Activated T-cell treated with anti-CD3 and anti-CD28 coated beads for 1 hour (primary cell): ENCODE measurements at places on chromosomes 11 and 22.

- peak; percentile 53 for DNase-seq
Measured at GRCh38 chr11:3840870-3841425, at the start of gene RHOG. TSS of gene RHOG (minus strand) at chr11:3840959. CDS start at chr11:3828138, 12,821 bp downstream.

DNA sequence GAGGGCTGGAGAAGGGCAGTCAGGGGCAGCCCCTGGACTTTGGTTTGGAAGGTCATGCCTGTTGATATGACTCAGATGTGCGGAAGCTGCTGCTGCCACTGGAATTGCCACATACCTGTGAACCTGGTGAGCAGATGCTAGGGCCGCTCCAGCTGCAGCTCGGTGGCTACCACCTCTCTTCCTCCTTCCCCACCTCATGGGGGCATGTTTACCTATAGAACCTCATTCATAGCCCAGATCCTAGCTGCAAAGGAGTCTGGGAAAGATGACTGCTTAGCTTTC lies 17.5 kb upstream of the TSPAN18 start:
- DNase-seq, result no peak

DNA sequence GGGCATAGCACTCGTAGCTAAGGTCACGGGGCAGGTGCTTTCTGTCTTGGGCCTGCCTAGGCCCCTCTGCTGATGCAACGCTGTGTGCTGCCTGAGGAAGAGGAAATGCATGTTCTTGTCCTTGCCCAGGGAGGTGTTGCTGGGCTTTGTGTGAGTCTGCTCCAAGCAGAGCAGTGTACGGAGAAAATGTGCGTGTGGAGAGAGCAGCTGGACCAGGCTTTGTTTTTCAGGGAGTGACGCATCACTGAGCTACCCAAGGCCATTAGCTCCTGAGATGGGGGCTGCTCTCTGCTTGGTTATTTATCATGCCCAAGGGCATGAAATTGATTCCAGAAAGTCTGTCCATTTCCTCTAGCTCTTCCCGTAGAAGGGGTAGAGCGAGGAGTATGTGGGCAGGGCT lies 82.9 kb upstream of the THY1 start:
- DNase-seq, result no peak

- no peak for DNase-seq
Measured at GRCh38 chr22:46914916-46915894, 152.8 kb downstream of the TBC1D22A start.

- DNase-seq, result no peak
Measured at GRCh38 chr11:104968856-104969776, 742 bp upstream of the CASP4 start.

DNA sequence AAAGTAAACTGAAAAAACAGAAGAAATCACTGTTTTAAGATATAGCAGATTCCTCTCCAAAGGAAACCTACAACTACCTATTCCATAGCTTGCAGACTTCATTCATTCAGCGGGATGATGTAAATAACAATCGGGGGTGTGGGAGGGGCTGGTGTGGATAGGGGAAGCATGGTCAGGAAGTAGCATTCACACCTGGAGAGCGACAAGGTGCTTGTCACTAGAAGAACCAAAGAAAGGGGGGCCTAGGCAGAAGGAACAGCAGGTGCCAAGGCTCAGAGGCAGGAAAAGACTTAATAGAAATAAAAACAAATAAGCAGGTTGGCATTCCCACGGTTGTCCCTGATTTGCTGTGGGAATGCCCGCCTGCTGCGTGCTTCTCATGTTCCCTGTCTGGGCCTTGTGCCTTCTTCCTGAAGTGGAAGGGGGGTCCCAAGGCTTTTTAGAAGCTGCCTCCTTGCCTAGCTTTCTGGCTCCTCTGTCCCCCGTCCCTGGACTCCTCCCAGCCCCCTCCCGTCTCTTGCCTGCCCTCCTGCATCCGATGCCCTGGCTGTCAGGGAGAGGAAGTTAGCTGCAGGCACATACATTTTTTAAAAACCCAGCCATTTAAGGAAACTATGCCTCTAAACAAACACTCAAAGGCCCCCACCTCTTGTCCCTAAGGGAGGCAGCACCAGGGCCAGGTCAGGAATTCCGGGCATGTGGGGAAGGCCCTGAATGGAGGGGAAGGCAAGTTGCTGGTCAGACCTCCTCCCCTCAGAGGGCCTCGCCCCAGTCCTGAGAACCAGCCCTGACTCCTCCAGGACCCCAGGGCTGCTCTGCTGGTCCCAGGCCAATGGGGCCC lies 54.7 kb upstream of the PRDM11 start:
- DNase-seq, result no peak

DNA sequence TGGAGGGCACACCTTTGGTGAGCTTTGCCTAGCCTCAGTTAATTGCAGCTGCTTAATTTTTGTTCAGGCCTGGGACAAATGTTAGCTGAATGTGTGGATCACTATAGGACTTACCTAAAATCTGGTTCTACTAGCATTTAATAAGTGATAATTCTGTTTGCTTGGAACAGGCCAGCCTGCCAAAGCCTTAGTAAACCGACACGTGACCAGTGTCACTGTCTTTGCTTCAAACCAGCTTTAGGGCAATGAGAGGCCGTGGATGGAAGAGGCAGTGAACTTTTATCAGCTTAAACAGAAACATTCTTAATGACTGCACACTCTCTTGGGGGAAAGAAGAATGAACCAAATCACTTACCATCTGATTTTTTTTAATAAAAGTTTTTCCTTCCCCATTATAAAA lies 10.8 kb downstream of the PARVA start:
- no peak for DNase-seq

DNA sequence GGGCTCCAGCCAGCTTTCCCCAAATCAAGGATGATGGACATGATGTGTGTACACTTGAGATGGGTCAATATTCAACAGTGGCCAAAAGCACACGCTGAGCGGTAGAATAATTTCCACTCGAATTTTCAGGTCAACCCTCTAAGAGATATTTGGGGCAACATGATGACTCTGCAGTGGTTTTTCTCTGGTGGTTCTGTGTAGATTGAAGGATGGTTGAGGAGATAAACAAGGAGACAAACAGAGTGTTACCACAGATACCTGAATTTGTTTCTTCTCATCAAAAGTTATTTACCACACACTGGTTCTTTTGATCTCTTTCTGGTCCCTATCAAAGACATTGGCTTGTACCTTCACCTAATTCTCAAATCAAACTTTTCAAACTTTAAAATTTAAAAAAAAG lies 242.0 kb downstream of the ETS1 start:
- no peak for DNase-seq

GRCh38 chr11:83068568-83068967 lies 3.1 kb downstream of the RAB30 start:
- DNase-seq, result no peak

GRCh38 chr22:29450222-29450621 lies 11.8 kb downstream of the RFPL1 start:
- DNase-seq, result no peak

- DNase-seq, result no peak
Measured at GRCh38 chr11:68727783-68728182, 23.5 kb downstream of the TESMIN start.

- no peak for DNase-seq
Measured at GRCh38 chr11:120336641-120337354, 585 bp downstream of the ARHGEF12 start.

- no peak for DNase-seq
Measured at GRCh38 chr11:36363361-36364268, 67.5 kb downstream of the PRR5L start.

DNA sequence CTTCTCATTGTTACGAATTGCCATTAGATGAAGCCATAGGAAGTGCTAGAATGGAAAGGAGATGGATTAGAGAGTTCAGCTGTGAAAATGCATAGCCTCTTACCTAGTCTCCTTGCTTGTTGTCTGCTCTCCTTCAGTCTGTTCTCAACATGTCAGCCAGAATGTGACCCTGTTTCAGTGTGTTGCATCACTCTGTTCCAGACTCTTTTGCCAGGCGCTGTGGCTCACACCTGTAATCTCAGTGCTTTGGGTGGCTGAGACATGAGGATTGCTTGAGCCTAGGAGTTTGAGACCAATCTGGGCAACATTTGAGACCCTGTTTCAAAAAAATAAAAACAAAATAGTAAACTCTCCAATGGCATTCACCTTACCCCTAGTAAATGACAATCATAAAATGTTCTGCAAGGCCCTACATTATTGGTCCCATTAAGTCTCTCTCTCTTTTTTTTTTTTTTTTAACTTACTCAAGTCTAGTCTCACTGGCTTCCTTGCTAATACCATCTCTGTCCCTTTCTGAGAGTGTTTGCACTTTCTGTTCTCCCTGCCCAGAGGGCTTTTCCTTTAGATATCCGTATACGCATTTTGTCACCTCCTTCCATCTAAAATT lies 39.4 kb downstream of the CYP2R1 start:
- DNase-seq, result no peak

GRCh38 chr22:25147642-25147928 lies 52.1 kb upstream of the CRYBB3 start:
- DNase-seq, result no peak

- DNase-seq, result peak; percentile 7
Measured at GRCh38 chr11:20353829-20354434, 9.6 kb upstream of the HTATIP2 start.
